Activated CD4-positive, alpha-beta T cell treated with anti-CD3 and anti-CD28 coated beads, Interleukin-2, amount 50 U/mL, for 48 hours (primary cell): ENCODE measurements at places on chromosomes 16 and 17.
A peak's percentile ranks its signal among the peaks of the same experiment; 100 is the strongest.

GRCh38 chr16:2979669-2980226 lies 498 bp downstream of the PKMYT1 start:
- peak; percentile 54 for DNase-seq

DNA sequence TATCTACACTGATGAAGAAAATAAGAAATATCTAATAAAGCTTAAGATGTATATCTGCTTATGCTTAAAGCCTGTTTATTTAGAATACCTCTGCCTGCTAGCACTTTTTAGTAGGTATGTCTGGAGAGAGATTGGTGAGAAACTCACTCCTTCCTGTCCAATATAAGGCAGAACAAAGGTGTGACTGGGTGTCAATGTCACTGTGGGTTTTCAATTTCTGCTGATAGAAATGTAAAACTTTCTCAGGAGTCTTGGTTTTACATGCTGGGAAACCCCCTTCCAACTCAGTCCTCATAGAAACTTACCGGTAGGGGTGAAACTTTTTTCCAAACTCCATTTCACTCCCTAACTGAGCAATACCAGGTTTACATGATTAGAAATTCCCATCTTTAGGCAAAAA lies 17.8 kb upstream of the MPHOSPH6 start:
- DNase-seq, result no peak

DNA sequence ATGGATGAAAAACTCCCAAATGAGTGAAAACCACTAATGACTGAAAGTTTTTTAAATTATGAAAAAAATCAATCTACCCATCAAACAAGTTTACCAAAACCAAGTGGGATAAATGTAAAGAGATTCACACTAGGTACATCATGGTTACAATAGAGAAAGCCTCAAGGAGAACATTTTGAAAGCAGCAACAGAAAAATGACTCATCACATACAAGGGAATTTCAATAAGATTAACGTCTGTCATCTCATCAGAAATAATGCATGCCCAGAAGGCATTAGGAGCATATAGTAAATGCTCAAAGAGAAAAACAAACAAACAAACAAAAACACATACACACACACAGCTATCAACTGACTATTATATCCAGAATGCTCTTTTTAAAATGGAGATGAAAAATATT lies 261.8 kb upstream of the KIF2B start:
- DNase-seq, result no peak

DNA sequence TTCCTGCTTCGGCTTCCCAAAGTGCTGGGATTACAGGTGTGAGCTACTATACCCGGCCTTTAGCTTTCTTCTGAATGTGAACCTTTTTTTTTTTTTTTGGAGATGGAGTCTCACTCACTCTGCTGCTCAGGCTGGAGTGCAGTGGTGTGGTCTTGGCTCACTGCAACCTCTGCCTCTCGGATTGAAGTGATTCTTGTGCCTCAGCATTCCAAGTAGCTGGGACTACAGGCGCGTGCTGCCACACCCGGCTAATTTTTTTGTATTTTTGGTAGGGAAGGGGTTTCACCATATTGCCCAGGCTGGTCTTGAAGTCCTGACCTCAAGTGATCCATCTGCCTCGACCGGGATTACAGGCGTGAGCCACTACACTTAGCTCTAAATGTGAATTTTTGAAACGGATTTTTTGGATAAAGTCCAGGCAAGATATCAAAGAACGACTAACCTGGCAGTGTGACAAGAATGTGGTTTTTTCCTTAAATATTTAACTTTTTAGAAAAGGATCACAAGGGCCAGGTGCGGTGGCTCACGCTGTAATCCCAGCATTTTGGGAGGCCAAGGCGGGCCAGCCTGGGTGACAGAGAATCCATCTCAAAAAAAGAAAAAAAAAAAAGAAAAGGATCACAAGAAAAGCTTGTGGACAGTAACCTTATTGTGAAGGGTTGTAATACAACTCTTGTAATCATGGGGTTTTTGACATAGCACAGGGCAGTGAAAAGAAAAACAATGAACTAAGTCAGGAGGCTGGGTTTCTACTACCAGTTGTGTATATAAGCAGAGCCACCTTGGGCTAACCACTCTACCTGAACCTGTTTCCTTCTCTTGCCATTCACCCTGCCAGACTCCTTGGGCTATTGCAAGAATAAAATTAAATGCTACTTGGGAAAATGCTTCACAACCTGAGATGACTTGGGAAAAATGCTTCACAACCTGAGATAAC lies 6.2 kb downstream of the BRCA1 start:
- DNase-seq, result no peak
